ENCODE measurements at places on chromosomes 12 and 14.

- no peak for DNase-seq
These were observed 62.4 kb upstream of the PSMC1 start for GRCh38 chr14:90193925-90194324.

- DNase-seq = peak; percentile 67
These were observed 24.3 kb upstream of the PCNX1 start for GRCh38 chr14:70882776-70883492.

- no peak for DNase-seq
These were observed 19.3 kb downstream of the PLEKHA5 start for GRCh38 chr12:19148860-19149259.

- DNase-seq = no peak
These were observed 1.4 kb upstream of the JAG2 start for GRCh38 chr14:105169776-105170655.

GRCh38 chr14:105989566-105990302, 463.4 kb downstream of the TMEM121 start:
- no peak for DNase-seq

- peak; percentile 43 for DNase-seq
These were observed 96.2 kb downstream of the CPSF2 start for GRCh38 chr14:92217936-92218335.

Measured in AG08395 (cell line).